ENCODE measurements at places on chromosomes 5 and 9.

DNA sequence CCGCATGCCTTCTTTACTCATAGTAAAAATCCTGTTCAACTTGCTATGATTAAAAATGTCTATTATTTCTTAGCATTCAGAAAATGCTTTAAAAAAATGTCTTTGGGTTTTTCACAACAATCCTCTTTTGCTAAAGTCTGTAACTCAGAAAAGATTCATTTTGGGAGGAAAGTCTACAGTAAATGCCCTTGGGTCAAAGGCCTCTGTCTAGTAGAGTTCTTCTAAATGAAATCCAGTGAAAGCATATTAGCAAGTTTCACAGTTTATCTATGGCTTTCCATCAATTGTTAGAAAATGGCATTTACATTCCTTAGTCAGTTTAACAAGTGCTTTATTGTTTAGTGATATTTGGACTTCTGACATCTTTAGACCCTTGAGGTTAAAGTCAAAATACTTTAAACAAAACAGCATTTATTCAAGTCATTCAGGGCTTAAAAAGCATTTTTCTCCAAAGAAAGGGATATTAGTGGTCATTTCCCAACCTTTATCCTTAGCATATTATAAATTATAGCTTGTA is 137.1 kb upstream of the TARS1 start:
- no peak for DNase-seq

DNA sequence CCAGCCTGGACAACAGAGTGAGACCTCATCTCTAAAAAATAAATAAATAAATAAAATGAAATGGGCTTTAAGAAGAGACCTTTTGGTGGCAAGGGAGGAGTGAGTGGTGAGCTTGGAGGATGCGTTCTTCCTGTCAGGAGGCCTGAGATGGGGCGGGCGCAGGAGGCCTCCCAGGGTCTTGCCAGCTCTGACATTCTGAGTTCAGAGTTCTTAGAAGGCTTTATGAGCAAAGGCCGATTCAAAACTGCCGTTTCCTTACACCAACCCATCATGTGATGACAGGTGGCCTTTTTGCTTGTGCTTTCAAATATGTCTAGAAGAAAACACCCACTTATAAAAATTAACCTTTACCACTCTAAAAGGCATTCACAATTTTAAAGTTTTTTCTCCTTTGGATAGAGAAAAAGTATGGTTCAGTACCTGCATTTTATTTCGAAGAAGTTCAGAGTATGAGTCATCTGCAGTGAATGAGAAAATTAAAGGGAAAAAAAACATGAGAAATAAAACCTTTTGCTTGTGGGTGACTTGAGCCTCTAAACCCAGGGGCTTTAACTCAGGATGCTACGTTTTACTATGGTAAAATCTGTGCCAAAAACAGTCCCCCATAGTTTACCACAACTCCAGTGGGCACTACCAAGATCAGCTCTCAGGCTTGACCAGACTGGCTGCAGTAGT is 157.4 kb upstream of the OTULINL start:
- DNase-seq = peak; percentile 54

DNA sequence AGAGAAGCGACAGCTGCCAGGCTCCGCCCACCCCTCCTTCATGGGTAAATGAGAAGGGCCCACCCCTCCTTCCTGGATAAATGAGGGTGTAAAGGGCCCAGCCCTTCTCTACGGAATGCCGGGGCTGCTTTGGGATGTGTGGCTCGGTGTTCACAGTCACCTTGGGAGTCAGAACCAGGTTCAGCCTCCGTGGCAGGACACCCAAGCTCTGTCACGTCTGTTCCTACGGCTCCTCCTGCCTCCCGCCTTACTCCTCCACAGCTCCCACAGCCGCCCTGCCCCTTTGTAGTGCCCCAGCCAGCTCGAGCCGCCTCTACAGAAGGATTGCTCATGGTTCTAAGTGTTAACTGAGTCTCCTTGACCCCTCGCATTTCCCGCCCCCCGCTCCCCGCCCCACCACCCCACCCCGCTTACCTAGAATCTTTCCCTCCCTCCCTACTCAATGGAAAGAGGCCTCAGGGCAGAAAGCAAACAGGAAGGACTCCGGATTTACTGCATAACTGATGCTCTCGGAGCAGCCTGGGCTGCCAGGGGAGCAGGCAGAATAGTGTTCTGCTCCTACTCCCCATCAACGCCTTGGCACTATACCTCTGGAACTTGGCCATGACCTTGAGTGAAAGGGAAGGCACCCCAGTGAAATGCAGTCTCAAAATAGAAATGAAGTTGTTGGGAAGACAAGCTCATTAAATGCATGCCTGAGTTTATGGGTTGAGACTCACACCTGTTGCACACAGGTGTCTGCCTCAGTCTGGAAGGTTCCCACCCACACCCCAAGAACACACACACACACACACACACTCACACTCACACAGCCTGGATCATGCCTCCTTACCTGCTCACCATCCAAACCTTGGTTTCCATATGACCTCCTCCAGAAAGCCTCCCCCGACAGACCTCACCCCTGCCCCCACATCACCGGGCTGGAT is 59.6 kb downstream of the NEURL1B start:
- no peak for DNase-seq

DNA sequence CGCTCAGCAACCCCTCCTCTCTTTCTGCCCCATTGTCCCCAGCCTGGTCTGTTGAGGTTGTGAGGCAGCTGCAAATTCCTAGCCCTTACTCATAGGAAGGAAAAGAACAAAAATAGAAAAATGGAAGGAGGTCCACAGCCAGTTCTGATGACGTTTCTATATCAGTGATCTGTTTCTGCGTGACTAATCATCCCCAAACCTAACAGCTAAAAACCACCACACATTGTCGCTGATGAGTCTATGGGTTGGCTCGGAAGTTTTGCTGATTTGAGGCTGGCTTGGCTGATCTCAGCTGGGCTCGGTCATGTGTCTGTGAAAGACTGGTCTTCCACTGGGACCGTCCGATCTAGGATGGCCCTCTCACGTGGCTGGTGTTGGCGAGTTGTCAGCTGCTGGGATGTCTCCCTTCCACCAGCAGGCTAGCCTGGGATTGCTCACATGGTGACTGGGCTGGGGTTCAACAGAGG is 200.6 kb upstream of the ZNF618 start:
- no peak for DNase-seq

DNA sequence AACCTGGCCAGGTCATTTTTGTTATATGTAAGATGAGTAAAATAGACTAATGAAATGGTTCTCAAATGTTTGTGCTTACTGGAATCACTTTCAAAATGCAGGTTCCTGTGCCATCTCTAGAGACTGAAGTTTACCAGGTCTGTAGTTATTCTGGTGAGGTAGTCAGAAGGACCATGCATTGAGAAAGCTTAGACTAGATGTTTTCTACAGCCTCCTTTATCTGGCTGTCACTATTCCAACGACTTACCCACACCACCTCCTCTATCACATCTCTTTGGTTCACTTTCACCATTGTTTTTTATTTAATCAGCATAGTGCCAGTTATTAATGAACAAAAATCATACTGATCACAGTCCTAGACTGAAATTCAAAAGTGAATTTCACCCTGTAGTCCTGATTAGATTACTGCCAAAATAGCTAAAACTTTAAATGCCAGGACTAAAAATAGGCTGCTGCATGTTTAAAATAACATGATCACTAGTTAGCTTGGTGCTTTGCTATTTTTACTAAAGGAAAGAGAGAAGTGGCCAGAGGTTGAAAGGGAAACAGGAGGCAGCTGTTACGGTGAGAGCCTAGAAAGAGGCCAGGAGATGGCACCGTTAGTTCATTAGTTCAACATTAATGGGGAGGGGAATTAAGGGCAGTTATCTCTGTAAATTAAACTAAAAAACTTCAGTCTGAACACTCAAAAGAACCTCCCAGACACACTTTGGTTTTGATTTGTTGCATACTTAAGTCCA is 13.9 kb upstream of the FNIP1 start:
- DNase-seq = no peak

- DNase-seq = no peak
Measured at GRCh38 chr5:112388074-112388473, 31.0 kb downstream of the EPB41L4A start.

GRCh38 chr5:119470851-119471451 is 18.7 kb downstream of the HSD17B4 start:
- DNase-seq = peak; percentile 16

DNA sequence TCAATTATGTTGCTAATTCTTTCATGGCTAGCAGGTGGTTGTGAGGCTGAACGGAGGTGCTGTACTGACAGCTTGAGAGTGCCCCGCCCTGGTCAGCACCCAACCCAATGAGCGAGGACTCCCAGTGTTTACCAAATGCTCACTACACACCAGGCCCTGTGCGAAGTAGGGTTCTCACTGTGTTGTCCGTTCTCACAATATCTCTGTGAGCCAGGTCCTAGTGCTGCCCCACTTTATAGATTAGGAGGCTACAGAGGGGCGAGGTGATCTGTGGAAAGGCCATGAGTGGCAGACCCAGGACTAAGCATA is 28.2 kb downstream of the COL15A1 start:
- DNase-seq = no peak

- DNase-seq = no peak
Measured at GRCh38 chr5:158027806-158028775, 169.1 kb upstream of the CLINT1 start.

- DNase-seq = peak; percentile 68
Measured at GRCh38 chr9:127586537-127586936, 25.5 kb upstream of the STXBP1 start.

GRCh38 chr9:89791754-89792153 is 186.9 kb downstream of the GADD45G start:
- no peak for DNase-seq

GRCh38 chr5:29983528-29984155 is 1209.8 kb upstream of the CDH6 start:
- DNase-seq = no peak

- no peak for DNase-seq
Measured at GRCh38 chr5:14942212-14942611, 70.6 kb upstream of the ANKH start.

- no peak for DNase-seq
Measured at GRCh38 chr9:87199278-87199677, 252.0 kb upstream of the GAS1 start.

DNA sequence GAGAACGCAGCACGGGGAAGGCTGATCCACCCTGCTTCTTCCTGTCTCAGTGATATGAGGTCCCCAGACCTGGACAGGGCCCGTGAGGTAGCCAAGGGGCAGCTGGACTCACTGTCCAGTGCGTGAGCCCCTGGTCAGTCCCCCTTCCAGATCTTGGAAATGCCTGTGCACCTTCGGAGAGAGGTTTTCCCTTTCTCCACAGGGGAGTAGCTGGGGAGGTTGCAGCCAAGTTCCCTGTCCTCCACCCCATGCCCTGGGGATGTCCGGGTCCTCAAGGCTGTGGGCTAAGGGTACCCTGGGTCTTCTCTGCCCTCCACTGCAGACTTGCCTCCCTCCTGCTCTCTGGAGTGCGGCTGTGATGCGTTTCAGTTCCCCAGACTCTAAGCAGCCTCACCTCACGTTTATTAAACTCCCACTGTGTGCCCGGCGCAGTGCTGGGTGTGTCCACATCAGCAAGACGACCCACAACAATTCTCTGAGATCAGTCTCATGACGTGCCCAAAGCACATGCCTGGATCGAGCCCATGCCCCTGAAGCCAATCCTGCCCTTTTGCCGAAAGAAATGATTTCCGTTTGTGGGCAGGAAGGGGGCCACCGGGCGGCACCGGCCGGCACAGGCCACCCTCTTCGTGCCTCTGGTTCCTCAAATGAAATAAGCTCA is 101.3 kb upstream of the PHYKPL start:
- DNase-seq = no peak

GRCh38 chr5:40486437-40487275 is 193.1 kb upstream of the PTGER4 start:
- DNase-seq = peak; percentile 70

All from activated CD4-positive, alpha-beta T cell treated with anti-CD3 and anti-CD28 coated beads for 48 hours (primary cell).